Stimulated activated CD8-positive, alpha-beta memory T cell treated with anti-CD3 and anti-CD28 coated beads, Interleukin-4, amount 100 ng/mL, for 1 hour (primary cell): ENCODE measurements at places on chromosomes 16 and 17.

DNA sequence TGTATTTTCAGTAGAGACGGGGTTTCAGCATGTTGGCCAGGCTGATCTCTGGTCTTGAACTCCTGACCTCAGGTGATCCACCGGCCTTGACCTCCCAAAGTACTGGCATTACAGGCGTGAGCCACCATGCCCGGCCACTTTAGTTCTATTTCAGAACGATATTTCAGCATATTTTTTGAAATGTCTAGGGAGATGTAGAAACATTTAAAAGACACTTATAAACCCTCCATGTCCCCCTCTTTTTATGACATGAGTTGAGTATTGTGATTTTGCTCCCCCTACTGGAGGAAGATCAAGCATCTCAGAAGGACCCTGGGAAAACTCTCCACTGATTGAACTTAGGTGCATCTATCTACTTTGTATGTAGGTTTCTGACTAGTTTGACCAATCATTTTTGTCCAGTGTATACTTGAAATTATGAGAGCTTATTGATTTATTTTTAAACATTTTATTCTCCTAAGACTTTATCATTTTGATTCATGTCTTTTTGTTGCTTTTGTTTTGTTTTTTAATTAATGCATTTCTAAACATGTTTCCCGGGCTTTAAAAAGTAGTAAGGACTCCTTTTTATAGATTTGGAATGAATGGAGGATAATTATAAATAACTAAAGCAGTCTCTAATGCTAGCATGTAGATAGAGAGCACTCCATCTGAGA lies 105.1 kb downstream of the CHD9 start:
- no peak for DNase-seq

DNA sequence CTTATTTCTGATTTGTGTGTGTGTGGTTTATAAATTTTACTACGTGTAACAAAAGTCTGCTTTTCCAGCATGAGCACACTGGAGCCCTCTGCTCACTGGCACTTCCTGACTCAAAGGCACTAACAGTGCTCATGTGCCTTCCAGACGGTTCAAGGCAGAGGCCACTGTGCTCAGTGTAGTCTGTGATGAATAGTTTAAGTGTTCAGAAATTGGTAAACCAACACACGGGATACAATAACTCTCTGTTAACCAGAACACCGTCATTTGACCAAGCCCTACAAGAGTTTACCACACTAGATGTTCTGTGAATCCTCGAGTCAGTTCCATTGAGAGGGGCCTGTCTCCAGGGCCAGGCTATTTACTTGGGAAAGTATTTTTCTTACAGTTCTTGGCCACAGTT lies 191.9 kb downstream of the MRTFB start:
- DNase-seq = no peak

- no peak for DNase-seq
Measured at GRCh38 chr17:56707312-56708219, 114.1 kb downstream of the NOG start.

GRCh38 chr17:7405350-7406234 lies 1.7 kb upstream of the TMEM256 start:
- no peak for DNase-seq

- DNase-seq = no peak
Measured at GRCh38 chr17:68356949-68357455, 65.7 kb downstream of the ARSG start.

DNA sequence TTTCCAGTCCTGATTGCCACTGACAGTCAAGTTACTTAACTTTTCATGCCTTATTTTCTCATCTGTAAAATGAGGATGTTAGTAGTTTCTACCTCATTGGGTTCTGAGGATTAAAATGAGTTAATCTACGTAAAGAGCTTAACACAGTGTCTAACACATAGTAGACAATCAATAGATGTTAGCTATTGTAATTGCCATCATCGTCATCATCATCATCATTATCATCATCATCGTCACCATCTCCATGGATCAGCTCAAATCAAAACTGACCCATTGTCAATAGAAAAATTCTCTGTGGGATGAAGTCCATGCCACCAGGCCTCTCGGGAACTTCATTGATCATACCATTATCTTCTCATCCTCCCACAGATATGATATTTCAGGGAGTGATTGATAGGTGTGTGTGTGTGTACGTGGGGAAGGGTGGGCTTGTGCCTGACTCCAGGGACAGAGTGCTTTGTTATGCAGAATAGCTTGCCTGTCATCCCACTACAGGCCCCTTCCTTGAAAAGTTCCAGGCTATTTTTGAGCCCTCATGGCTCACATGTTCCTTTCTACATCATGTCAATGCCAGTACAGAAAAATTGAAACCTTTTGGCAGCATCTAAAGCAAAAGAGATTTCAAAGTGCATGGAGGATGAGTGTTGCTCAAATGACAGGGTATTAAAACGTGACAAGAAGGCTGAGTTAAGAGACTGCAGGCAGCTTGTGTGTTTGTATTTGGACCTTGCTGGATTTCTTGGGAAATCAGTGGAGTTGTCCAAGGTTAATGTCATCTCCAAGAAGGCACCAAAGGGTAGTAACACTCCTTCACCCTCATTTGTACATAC lies 133.9 kb downstream of the PRKCB start:
- DNase-seq = no peak

GRCh38 chr16:87414251-87414680 lies 22.1 kb downstream of the MAP1LC3B start:
- no peak for DNase-seq

DNA sequence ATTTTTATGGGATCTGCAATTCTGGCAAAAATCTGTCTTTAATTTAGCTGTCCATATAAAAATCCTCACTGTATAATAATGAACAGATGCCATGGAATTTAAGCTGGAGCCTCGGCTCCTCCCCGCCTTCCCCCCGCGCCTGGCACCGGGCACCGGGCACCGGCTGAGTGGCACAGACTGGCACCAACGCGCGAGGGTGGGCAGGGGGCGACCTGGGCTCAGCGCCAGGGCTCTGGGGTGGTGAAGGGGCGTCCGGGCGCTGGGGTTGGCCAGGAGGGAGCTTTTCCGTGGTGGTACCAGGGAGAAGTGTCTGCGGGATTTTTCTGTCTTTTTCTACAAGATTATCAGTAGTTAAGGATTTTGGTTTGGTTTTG lies 9.1 kb downstream of the NEUROD2 start:
- no peak for DNase-seq
